ENCODE measurements at places on chromosomes 3 and 15. TPM values are rescaled to one million over a fixed set of nuclear protein-coding genes. Genes with fewer than 3 reads are reported as not detected.

DISP2 gene
- 0.36 TPM for total RNA-seq

LMCD1 gene
- 22.4 TPM for total RNA-seq

FBXO40 gene
- not detected for total RNA-seq

PPM1L gene
- 1.4 TPM for total RNA-seq

AADAC gene
- 138 TPM for total RNA-seq

SERF2 gene
- total RNA-seq, result 516 TPM

AMT gene
- 3.3 TPM for total RNA-seq

CCDC54 gene
- not detected for total RNA-seq

SMCO1 gene
- total RNA-seq, result not detected

COLQ gene
- 1.8 TPM for total RNA-seq

MYLK gene
- total RNA-seq, result 74.7 TPM

FANCD2 gene
- total RNA-seq, result 26.8 TPM

GHSR gene
- not detected for total RNA-seq

CIDEC gene
- not detected for total RNA-seq

LMAN1L gene
- total RNA-seq, result not detected

CCR9 gene
- not detected for total RNA-seq

HYAL1 gene
- total RNA-seq, result 0.90 TPM

SPATA12 gene
- not detected for total RNA-seq

MUSTN1 gene
- total RNA-seq, result not detected

UBP1 gene
- total RNA-seq, result 40.1 TPM

CCR8 gene
- total RNA-seq, result not detected

FMN1 gene
- total RNA-seq, result 9.2 TPM

TMEM207 gene
- total RNA-seq, result not detected
